ENCODE measurements at places on chromosomes 2 and 18.
A peak's percentile ranks its signal among the peaks of the same experiment; 100 is the strongest.

DNA sequence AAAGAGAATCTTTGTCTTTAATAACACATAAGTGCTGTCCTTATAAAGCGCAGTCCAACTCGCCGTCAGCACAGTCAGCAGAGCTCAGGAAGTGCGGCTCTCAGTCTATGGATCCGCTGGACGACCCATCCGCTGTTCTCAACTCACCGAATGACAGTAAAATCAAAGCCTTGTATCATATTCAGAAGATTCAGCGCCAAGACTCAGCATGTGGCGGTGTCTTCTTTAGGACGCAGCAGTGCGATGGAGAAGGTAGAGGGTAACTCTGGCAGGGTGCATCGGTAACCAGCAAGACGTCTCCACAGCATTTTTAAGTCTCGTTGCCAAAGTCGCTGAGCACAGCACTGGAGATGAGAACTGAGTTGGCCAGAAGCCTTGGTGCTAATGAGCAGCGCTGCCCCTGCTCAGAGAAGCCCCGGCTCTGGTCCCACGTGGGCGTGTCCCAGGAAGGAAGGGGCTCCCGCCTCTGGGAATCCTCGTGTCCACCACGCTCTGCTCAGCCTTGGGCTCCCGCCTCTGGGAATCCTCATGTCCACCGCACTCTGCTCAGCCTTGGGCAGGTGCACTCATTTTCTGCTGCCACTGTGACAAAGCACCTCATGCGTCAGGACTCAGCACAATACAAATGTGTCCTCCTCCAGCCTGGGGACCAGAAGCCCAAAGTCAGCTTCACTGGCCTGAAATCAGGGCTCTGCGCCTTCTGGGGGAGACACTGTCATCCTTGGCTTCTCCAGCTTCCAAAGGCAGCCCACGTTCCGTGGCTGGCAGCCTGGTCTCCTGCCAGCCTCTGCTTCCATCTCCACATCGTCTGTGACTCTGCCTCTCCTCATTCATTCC lies 238.0 kb upstream of the SALL3 start:
- no peak for DNase-seq

DNA sequence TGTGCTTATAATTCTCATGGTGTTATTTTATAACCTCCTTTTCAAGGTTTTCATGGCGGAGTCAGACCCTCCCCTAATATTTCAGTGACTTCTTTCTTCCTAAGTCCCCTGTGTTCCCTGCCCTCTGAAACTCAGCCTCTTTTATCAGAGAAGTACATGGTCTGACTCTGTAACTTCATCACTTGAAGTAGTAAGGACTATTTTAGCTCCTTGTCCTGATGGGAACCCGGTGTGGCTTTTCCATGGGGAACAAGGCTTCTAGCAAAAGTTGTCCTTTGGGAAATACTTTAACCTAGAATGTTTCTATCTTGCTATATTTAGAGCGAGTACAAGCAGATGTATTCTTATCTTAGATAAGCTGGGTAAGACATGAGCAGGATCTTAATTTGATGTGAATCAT lies 117.5 kb downstream of the TRIB2 start:
- DNase-seq = no peak

DNA sequence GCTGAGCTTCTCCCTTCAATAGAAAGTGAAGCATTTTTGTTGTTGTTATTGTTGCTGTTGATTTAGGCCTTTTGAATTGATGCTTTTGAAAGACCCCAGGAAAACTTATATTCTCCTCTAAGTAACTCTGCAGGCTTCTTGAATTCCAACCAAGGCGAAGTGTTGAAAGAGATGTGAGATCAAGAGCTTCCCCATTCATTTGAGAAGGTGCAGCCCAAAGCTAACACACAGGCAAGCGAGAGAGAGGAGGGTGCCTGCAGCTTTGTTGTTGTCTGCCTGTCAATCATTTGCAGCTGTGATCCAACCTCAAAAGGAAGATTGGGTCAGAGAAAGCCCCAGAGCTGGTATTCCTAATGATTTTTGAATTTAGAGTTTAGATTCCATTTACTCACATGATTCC lies 963.6 kb upstream of the CNTNAP5 start:
- no peak for DNase-seq

GRCh38 chr18:24187049-24187448 lies 48.2 kb downstream of the CABYR start:
- no peak for DNase-seq

- DNase-seq = no peak
Measured at GRCh38 chr18:26863122-26863879, 2.2 kb downstream of the AQP4 start.

DNA sequence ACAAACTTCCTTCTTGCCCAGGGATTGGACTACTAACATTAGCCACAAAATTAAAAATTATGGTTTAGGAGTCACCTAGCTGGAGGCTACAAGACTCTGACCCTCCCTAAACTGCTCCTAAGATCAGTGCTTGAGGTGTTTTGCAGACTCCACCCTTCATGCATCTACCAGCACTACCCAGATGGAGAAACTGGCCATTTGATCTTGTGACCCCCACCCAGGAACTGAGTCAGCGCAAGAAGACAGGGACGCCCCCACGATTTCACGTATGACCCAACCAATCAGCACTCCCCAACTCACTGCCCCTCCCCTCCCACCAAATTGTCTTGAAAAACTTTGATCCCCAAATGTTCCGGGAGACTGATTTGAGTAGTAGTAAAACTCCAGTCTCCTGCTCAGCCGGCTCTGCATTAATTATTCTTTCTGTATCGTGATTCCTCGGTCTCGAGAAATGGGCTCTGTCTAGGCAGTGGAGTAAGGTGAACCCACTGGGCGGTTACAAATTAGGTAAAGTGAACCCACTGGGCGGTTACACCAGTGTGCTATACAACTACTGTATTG lies 40.1 kb upstream of the CCDC88A start:
- DNase-seq = no peak

- DNase-seq = no peak
Measured at GRCh38 chr18:29188760-29189159, 1011.8 kb upstream of the CDH2 start.

DNA sequence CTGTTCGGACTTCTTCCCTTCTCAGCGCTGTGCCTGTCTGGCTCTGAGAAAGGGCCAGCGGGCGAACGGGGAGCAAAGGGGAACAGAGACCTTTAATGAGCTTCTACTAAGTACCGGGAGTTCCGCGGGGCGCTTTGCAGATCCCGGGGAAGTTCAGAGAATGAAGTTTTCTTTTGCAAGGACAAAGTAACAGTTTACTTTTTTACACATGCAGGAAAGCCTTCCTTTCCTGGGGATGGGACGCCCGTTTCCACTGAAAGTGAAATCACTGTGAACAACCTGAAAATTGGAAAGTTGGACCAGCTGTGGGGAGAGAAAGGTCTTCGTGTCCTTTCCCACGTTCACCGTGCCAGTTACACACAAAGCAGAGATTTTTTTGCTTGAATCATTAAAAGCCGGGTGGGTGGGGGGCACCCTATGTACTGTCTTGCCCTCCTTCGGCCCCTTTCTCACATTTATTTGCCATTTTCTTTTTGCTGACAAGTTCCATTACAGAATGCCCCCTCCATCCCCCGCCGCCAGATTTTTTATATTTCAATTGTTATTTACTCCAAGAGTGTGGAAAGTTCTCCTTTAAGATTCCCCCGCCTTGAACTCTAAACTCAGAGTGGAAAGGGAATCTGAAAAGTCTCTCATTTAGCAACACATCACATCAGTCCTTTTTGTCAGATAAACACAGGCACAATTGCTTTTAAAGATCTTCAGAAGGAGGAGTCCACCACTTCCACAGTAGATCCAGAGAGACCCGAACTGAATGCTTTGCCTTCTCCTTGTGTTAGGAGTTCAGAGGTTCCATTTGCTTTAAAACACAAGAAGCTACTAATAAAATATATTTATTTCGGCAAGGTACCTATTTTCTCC lies 1.1 kb upstream of the FN1 start:
- DNase-seq = no peak

- DNase-seq = no peak
Measured at GRCh38 chr2:68423966-68424650, 43.0 kb downstream of the FBXO48 start.

DNA sequence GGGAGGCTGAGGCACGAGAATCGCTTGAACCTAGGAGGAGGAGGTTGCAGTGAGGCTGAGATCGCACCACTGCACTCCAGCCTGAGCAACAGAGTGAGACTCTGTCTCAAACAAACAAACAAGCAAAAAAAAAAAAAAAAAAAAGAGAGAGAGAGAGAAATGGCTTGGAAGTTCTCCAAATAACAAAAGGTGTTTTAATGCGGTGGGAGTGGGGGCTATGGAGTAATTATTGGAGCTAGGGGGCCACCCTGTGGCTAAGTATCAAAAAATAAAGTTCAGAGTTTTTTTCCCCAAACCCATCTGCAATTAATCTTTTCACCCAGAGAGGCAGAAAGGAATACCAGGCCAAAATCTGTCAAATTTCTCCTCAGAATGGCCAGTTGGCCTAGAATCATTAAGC lies 23.0 kb upstream of the CEP68 start:
- peak; percentile 57 for DNase-seq

DNA sequence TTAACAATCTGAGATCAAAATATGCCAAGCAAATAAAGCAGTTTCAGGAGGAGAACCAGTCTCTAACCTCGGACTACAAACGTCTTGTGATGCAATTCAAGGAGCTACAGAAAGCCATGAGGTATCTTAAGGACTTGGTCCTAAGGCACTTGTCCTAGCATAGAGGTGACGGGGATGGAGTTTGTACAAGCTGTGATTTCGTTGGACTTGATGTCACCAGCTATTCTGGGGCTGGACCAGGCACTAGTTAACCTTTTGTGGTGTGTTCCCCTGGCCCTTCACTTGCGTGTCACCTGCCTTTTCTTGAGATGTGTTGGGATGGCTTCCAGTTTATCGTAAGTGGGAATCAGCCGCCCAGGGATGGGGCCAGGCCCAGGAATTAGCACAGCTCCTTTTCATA lies 33.7 kb downstream of the OTOF start:
- DNase-seq = no peak

- no peak for DNase-seq
Measured at GRCh38 chr2:36451512-36451911, 95.9 kb downstream of the CRIM1 start.

GRCh38 chr2:205850611-205851010 lies 168.3 kb downstream of the NRP2 start:
- DNase-seq = no peak

GRCh38 chr2:5442736-5443135 lies 249.4 kb upstream of the SOX11 start:
- DNase-seq = no peak

- DNase-seq = no peak
Measured at GRCh38 chr2:180205621-180206235, 198.6 kb upstream of the CWC22 start.

DNA sequence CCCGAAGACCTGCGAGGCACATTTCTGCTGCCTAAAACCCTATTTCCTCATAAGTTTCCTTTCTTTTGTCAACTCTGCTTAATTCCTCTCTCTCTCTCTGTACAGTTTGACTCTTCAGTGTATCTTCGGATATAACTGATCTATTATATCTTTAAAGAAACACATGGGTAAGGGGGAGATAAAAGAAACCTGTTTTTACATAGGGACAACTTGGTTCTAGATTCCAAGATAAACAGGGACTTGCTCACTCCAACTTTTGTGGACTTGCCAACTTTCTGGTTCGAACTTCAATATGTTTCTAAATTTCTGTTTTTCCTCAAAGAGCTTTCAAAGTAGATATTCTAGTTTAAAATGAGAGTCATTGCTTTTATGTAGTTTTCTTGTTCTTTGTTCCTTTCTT lies 182.7 kb upstream of the EPC2 start:
- no peak for DNase-seq

DNA sequence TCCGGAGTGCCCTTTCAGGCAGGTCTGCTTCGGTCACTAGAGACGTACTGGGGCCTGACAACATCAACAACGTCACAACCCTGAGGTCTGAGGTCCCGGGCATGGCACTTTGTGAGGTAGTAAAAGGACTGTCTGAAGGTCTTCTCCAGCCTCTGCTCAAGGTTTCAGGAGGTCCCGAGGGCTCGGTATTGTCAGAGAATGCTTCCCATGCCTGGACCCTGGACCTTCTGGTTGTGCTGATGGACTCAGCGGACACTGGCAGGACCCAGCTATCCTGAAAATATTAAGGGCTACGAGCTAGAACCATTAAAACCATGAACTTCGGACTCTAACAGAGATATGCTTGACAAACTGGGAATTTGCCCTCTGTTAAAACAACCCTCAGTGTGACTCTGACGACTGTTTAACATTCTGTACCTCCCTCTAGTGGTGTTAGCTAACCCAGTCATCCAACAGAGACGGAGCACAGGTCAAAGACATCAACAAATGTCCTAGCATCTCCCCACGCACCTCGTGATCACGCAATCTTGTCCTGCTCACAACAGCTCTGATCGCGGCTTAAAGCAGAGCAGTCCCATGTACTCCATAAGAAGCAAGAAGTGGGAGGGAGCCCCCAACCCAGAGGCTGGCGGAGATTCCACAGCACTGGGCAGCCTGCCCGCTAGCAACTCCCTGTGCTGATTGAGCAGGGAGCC lies 96.5 kb downstream of the CCDC93 start:
- no peak for DNase-seq

- DNase-seq = no peak
Measured at GRCh38 chr18:61569176-61569892, 236.1 kb downstream of the CDH20 start.

DNA sequence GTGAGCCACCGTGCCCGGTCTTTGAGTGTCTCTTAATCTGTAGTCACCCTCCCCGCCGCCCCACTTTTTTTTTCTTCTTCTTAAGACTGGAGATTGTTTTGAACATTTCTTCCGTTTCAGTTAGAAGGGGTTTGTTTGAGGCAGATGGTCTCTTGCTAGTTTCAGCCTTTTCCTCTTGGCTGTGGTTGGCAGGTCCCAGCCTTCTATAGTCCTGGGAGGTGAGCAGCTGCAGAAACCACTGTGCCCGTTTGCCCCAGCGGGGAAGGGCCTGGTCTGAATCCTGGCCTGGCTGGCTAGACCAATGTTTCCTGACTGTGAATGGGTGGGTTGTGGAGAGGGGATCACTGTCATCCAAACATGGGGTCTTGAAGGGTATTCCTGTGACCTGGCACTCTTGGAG lies 30.1 kb upstream of the MCFD2 start:
- DNase-seq = peak; percentile 80

DNA sequence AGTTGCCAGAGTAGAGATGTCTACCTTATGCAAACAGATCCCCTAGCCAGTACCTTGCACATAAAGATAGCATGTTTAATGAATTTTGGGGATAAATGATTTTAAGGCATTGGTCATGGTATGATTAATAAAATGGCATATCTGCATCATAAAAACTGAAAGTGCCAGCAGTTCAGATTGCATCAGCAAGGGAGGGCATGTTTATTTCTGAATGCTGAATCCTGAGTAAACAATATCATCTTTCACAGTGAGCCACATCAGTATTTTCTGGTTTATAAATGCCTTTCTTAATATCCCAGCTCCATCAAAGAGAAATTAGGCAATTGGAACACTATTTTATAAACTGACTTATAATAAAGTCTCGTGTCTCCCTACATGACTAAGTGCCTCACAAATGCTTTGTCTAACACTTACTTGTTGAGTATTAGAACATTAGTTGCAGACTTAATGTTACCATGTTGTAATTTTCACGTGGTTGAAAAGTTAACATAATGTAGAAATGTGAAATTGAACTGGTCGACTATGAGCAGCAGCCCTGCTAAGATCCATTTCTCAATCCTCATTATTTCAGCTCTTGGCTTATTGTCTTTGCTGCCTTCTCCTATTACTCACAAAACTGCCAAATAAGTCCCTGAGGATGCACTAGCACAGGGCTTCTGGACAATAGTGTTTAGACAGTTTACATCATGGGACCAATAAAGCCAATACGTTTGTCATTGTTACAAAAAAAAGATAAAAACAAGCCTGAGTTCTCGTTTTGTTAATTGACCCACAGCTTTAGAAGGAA lies 48.0 kb downstream of the LANCL1 start:
- no peak for DNase-seq
